ENCODE measurements at places on chromosomes 4 and X. TPM values are rescaled to one million over a fixed set of nuclear protein-coding genes. Genes with fewer than 3 reads are reported as not detected.

GRCh38 chr4:125492957-125493356 is 178.2 kb downstream of the FAT4 start:
- no peak for DNase-seq

The NDUFB11 gene
- 196 TPM for total RNA-seq

- DNase-seq, result no peak
Measured at GRCh38 chr4:108157655-108158054, 11.1 kb downstream of the LEF1 start.

DNA sequence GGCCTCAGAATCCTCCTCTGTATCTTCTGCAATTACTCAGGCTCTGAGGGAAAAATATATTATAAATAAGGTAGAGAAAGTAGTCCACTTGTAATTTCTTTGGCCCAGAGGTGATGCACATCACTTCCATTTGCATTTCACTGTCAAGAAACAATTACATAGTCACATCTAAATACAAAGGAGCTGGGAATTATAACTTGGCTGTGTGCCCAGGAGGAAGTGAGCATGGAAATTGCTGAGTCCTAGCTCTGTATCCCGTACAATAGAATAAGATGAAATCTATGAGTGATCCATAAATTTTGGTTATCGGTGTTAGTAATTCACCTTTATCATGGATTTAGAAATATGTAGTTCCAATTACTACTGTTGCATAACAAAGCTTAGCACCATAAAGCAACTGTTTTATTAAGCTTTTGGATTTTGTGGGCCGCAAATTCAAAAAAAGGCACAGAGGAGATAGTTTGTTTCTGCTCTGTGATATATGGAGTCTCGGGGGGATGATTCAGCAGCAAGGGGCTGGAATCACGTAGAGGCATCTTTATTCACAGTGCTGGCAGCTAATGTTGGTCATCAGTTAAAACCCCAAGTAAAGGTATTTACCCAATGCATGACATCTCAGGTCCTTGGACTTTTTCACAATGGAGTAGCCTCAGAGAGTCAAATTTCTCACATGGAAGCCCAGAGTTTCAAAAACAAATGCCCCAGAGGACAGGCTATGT is 241.4 kb upstream of the GALNT7 start:
- no peak for DNase-seq

The SPANXB1 gene
- not detected for total RNA-seq

GRCh38 chrX:38578167-38578566 is 16.8 kb downstream of the TSPAN7 start:
- DNase-seq, result no peak

The PITX2 gene
- not detected for total RNA-seq

DNA sequence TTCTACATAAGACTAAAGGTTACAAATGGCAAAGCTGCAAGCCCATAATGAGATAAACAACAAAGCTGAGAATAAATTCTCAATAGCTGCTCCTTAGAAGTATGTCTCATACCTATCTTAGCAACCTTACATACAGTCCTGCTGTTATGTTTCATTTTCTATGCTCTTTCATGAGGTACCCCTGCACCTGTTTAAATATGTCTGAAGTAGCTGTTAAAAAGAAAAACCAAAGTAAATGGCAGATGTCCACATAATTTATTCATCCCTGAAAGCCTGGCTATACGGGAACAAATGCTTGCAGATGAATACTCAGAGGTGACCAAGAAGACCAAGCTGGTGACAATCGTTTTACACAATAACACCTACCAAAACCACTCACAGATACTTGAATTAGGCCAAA is 22.5 kb downstream of the PPA2 start:
- DNase-seq, result no peak

The EMCN gene
- total RNA-seq, result 31.8 TPM

GRCh38 chrX:97332963-97333362 is 449.3 kb downstream of the RPA4 start:
- DNase-seq, result no peak

The CNGA1 gene
- total RNA-seq, result 0.24 TPM

The RAB40A gene
- not detected for total RNA-seq

- no peak for DNase-seq
Measured at GRCh38 chr4:159278399-159278798, 175.5 kb downstream of the RAPGEF2 start.

The TMEM154 gene
- 1.9 TPM for total RNA-seq

- no peak for DNase-seq
Measured at GRCh38 chr4:152158225-152158624, 377.7 kb downstream of the FBXW7 start.

- no peak for DNase-seq
Measured at GRCh38 chrX:101642093-101642492, 17.6 kb downstream of the ARMCX2 start.

All from Right ventricle myocardium superior (tissue), 1 donor.